ENCODE measurements at places on chromosomes 2 and 18.
A peak's percentile ranks its signal among the peaks of the same experiment; 100 is the strongest.

DNA sequence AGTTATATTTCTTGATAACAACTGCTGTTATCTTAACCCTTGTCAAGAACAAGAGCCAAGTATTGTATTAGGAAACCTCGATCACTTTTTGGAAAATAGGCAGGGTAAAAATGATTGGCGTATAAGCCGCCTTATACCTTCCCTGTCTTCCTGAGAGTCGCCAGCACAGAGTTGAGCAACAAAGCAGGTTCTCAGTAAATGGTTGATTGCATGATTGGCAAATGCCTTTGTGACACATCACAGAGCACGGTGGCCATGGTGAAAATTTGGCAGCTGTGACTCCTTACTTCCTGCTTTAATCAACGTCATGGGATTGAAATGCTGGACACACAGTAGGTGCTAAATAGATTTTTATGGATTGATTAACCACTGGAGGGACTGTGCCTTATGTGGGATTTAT is 3.9 kb upstream of the KLHL29 start:
- DNase-seq: no peak

GRCh38 chr2:177275040-177275742 is 10.7 kb upstream of the NFE2L2 start:
- DNase-seq: no peak

DNA sequence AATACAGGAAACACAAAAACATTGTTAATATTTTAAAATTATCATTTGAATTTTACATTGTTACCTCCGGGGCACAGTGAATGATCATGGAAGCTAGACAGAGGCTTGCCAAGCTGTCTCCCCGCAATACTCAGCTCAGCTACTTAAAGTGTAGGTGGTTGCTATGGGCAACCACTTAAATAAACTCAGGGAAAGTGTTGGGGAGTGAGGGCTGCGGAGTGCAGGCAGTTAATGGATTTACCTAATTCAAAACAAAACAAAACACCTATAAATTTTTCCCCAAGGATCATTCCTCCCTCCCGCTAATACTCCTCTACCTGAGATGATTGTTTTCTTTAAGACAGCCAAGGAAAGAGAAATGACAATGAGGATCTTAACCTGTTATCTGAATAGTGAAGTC is 349.5 kb downstream of the TGIF1 start:
- no peak for DNase-seq

- DNase-seq: no peak
These were observed 64.4 kb downstream of the LCLAT1 start for GRCh38 chr2:30511122-30512083.

- DNase-seq: no peak
These were observed 60.6 kb downstream of the SCG2 start for GRCh38 chr2:223541546-223541945.

DNA sequence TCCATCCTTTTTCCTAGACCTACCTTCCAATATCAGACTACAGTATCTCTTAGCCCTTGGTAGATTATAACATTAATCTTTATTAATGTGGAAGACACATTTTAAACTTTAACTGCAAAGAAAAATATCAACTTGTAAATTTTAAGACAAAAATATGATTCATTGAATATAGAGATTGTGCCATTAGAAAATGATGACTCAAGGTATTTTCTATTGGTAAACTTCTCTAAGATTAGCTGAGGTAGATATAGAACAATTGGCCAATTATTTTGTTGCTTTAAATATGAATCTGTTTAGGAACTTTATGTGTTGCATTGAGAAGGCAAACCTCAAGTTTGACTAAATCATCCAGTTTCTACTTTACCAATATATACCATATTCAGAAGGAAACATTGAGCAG is 604.7 kb downstream of the CBLN2 start:
- DNase-seq: no peak

GRCh38 chr2:217523286-217523685 is 479.5 kb downstream of the TNS1 start:
- DNase-seq: no peak

- DNase-seq: no peak
These were observed 35.9 kb downstream of the CAMKMT start for GRCh38 chr2:44397447-44398175.

DNA sequence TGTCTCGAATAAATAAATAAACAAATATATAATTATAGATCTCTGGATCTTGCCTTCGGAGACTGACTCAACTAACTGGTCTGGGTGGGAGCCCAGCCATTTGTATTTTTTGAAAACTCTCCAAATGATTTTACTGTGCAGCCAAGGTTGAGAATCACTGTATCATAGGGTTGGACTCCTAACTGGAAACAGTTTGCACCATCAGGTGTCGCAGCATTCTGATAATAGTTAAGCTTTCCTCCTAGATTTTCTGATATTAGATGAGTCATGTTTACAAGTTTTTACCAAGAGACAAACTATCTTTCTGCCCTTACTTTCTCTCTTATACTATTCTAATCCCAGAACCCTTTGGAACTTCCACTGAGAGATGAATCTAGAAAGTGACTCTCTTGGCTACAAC is 16.8 kb downstream of the IL37 start:
- DNase-seq: no peak

DNA sequence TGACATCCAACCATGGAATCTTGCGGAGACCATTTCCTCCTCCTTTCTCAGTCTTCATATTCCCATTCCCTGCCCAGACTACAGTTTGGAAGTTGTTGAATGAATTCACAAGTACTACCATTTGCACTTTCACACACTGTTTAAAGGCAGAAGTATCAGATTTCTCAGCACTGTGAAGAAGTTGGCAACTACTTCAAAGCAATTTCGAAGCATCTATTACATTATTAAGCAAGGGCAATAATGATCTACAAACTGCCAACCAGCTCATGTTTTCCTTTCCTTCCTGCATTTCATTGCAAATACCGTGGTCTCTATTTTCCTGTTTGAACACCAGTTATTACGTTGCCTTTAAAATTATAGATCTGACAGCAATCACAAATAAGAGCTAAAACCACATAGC is 105.5 kb downstream of the IRS1 start:
- DNase-seq: no peak

DNA sequence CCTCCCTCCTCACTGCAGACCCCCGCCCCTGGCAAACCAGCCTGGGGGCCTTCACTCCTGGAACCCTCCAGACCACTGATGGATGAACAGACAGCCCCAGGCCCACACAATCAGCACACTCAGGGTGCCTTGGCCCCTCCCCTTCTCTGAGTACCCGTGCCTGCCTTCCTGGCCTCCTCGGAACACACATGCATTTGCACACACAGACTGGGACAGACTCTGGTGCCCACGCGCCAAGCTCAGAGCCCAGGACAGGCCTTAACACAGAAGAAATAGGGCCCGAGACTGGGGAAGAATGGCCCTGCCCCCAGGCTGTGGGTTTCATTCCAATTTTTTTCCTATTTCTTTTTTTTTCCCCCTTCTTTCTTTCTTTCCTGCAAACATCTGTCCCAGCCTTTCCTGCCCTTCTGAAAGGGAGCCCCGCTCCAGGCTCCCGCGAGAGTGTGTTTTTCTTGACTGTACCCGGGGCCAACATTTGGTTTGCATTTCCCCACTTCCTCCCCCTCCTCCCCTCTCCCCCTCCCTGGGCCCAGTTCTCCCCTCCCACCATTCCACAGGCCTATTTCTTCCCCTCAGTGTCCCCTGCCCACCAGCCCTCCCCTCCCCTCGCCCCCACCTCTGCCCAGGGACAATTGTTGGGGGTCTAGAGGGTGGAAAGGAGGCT is 618 bp upstream of the TNS1 start:
- peak; percentile 92 for DNase-seq
